ENCODE measurements at places on chromosomes 6 and 20.

DNA sequence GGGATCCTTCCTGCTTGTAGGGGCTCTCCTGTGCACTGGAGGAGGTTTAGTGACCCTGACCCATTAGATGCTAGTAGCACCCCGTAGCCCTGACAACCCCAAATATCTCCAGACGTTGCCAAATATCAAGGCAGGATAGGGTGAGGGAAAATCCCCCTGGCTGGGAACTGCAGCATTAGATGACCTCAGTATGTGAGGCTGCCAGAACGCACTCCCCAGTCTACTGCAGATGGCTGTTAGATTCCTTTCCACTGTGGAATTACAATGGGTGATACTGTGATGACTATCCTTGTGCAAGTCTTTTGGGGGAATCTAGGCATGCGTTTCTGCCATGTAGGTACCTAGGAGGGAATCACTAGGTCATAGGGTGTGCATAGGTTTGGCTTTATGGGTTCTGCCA, 226.3 kb upstream of the KCNG1 start:
- no peak for DNase-seq

DNA sequence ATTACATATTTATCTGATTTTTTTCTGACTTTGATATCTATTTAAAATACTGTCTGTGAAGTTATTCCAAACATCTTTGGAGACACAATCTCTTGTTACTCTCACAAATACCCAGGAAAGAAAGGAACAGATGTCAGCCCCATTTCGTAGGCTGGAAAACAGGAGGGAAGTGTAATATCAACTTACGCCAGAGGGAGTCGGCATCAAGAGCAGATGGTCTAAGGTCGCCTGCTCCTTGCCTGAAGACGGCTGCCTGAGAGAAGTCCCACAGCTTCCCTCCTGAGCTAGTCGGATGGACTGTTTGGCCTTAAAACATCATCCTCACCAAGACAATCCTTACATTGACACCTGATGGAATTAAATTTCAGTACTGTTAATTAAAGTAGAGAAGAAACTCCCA, 13.4 kb downstream of the CST7 start:
- DNase-seq: no peak

DNA sequence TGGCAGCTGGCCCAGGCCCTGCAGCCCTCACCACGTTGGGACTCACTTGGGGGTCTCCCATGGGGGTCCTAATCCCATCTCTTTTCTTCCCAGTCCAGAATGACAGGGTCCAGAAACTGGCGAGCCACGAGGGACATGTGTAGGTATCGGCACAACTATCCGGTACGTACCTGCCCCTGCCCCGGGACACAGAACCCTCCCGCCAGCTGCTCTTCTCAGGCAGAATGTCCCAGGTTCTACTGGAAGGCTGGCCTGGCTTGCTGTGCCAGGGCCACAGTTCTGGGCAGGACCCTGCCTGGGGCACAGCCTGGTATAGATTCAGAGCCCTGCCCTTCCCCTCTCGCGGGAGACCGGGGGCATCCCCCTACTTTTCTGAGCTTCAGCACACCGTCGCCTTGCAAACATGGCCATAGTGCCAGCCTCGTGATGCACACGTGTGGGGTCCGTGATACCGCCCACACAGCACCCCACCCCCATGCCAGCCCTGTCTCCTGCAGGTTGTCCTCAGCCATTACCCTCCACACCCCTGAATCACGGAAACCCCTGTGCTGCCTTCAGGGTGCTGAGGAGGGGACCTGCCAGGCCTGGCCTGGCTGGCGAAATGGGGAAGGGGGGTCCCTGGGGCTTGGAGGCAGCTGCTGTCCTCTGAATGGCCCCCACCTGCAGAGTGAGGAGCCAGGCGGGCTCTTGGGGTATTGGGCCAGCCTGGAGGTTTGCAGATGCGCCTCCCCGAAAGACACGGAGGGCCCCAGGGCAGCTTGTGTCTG, 3.0 kb downstream of the OGFR start:
- no peak for DNase-seq

DNA sequence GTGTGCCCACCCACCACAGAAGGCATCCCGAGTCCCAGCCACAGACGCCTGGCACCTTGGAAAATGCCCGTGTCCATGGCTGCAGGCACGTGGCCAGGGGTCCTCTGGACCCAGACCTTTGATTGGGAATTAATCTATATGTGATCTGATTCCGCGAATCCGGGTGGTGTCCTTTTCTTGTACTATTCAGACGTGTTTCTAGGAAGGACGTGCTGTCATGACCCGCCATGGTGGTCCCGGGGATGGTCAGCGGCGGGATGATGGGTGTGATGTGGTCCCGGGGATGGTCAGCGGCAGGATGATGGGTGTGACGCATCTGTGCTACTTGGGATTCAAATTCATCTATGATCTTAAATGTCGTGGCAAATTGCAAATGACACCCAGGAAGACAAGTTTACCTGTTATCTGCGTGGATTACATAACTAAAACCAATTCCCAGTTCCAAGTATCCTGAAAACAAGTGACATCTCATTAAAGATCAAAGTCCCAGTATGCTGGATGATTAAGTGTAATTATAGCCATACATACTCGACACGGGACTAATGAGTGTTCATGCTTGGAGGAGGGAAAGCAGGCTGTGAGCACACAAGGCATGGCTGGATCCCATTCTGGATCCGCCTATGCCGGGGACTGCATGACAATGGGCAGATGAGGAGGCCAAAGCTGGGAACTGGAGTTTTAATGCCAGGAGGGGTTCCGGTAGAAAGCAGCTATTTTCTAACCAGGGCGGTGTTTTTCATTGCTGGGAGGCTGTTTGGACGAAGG, 256.5 kb downstream of the TAF4 start:
- DNase-seq: no peak

- peak; percentile 43 for DNase-seq
Measured at GRCh38 chr6:170063431-170063830, 227.4 kb downstream of the DLL1 start.

DNA sequence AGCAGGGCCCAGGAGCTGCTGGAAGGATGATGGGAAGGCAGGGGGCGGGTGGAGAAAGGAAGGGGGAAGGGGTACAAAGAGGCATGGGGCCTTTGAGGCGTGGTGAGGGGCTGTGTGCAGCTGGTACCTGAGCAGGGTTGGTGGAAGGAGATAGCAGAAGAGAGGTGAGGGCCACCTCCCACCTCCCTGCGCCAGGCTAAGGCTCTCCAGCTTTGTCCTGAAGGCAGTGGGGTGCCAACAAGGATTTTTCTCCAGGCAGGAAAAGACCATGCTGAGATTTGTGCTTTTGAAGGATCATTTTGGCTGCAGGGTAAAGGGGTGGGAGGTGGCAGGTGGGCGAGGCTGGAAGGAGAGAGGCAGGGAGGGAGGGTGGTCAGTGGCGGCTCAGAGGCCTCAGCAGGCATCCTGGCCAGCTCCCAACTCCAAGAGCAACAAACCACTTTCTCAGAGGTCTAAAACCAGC, 40.8 kb downstream of the NOL4L start:
- no peak for DNase-seq

GRCh38 chr20:3042625-3043024, 797 bp upstream of the GNRH2 start:
- peak; percentile 80 for DNase-seq
